Cardiac muscle cell (in vitro differentiated cells and primary cell): ENCODE measurements at places on chromosomes 6 and 20.

DNA sequence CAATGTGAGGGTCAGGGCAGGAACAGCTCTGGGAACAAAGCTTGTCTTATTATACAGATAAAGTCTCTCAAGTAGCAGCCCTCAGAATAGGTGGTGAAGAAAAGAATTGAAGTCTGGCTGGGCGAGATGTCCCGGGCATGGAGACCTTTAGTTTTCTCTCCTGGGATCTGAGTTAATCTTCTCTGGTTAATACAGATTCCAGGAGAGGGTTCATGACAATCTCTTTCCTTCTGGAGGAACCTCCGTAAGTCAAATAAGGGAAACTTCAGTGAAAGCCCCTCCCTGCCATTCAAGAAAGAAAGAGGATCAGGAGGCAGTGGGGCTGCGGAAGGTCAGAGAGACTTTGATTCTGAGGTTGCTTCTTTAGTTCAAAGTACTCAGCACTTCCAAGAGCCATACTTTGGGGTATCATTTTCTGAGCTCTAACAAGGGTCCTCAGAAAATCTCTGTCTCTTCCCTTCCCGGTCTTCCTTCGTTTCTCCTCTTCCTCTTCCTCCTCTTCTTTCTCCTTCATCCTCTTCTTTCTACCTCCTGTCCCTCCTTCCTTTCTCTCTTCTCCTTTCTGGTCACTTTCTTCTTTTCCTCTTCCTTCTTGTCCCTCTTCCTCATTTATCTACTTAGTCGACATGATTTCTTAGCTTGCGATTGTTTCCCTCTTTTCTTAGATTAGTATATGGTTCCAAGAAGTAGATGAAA, 4.6 kb upstream of the ZNF184 start:
- DNase-seq: no peak

DNA sequence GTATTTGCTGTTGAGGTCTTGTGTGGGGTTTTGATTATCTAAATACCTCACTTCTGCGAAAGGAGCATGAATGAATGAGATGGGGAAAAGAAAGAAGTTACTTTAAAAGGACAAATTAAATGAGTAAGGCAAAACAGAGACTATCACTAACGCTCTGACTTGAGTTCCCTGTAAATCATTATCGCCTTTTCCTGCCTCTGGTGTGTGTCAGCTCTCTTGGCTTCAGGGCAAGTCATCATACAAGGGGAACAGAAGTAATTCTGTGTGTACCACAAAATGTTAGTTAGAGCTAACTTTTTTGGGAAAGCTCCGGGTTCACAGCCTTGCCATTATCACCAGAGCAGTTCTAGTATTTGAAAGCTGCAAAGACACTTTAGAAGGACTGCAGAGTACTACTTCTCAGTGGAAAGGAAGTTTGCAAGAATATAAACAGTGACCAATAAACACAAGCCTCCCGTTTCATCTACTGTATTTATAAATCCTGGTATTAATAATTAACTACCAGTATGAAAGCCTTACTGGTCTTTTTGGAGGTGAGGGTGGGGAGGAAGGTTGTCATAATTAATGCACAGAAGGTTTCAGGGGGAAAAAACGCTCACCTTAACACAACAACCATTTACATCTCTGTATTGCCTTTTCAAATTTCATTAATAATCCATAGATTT, 1.2 kb downstream of the DZANK1 start:
- DNase-seq: no peak

DNA sequence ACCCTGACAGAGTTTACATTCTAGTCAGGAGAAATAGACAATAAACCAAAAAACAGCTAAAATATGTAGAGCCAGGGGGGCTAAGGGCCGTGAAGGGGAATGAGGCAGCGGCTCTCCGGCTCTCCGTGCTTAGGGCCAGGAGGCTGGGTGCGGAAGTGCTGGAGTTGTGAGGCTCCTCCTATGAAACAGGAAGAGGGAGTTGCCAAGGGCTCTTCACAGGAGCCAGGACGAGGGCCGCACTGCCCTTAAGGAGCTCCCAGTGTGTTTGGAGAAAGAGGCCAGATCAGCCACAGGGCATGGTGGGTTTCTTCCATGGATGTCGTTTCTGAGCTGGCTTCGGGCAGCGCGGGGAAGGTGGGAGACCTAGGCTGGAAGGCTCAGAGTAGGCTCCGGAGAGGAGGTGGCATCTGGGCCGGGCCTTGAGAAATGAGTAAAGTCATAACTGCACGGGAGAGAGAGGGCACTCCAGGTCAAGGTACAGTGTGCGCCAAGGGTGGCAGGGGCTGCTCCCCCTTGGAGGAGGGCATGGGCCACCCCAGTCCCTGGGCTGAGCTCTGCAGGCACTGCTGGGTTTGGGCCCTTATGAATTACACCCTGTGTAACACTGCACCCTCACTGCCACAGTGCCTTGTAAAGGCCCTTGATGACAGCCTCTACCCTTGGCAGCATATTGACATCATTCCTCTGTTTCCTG, 20.8 kb upstream of the MLN start:
- DNase-seq: no peak

GRCh38 chr6:161686655-161687054, 412.8 kb upstream of the AGPAT4 start:
- no peak for DNase-seq

GRCh38 chr6:44943541-44943940, 384.6 kb upstream of the RUNX2 start:
- no peak for DNase-seq

DNA sequence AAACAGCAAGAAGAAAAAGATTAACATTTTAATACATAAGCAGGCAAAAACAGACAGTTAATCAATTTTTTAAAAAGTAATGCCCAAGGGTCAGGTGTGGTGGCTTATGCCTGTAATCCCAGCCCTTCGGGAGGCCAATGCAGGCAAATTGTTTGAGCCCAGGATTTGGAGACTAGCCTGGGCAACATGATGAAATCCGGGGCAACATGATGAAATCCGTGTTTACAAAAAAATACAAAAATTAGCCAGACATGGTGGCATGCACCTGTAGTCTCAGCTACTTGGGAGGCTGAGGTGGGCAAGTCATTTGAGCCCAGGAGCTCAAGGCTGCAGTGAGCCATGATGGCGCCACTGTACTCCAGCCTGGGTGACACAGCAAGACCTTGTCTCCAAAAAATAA, 94.1 kb upstream of the DST start:
- no peak for DNase-seq
